Activated T-cell treated with anti-CD3 and anti-CD28 coated beads, Interleukin-2, amount 50 U/mL, for 72 hours (primary cell): ENCODE measurements at places on chromosomes 7 and 10. TPM values are rescaled to one million over a fixed set of nuclear protein-coding genes. Genes with fewer than 3 reads are reported as not detected.
A peak's percentile ranks its signal among the peaks of the same experiment; 100 is the strongest.

The CUZD1 gene
- total RNA-seq, result 1.7 TPM

The IQUB gene
- 0.10 TPM for total RNA-seq

The CCDC3 gene
- total RNA-seq, result 5.0 TPM

DNA sequence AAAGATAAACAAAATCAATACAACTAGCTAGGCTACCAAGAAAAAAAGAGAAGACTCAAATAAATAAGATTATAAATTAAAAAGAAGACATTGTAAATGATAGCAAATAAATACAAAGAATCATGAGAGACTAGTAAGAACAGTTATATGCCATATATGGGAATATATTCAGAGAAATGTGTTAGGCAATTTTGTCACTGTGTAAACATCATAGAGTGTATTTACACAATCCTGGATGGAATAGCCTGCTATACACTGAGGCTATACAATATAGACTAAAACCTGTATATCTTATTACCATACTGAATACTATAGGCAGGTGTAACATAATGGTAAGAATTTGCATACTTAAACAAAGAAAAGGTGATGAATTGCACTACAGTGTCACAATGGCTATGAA is 717.4 kb downstream of the PARD3 start:
- no peak for DNase-seq

GRCh38 chr10:100793055-100793454 is 47.7 kb downstream of the PAX2 start:
- DNase-seq, result no peak

- peak; percentile 75 for DNase-seq
Observed at GRCh38 chr7:25968205-25968993, 183.6 kb upstream of the NFE2L3 start.

- no peak for DNase-seq
Observed at GRCh38 chr7:77687100-77687746, 9.0 kb upstream of the RSBN1L start.

GRCh38 chr10:106999118-106999707 is 165.3 kb downstream of the SORCS1 start:
- DNase-seq, result no peak

- no peak for DNase-seq
Observed at GRCh38 chr10:21340331-21340730, 185.2 kb downstream of the SKIDA1 start.

DNA sequence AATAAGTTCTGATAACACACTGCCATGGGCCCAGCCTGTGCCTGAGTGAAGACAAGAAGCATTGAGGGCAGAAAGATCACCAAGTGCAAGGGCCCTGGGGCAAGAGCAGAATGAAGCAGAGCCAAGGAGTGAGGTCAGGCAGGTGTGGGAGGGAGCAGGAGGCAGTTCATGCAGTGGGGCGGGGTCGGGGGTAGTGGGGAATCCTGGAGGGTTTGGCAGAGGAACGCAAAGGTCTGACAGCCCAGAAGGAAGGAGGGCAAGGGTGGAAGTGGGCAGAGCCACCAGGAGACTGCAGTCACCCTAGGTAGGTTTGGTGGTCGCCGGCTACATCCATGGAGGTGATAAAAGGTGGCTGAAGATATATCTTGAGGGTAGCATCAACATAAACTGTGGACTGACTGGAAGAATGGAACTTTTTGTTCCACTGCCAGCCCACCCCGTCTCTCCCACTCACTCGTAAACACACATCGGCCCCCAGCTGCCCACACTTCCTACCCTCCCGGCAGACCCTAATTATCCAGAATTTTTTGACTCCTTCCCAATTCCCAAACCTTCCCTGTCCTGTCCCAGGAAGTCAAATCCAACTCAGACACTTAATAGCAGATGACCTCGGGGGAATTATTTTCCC is 172.4 kb downstream of the ARHGAP12 start:
- DNase-seq, result no peak
